Activated CD4-positive, alpha-beta T cell treated with anti-CD3 and anti-CD28 coated beads, Interleukin-2, amount 10 ng/mL, durations not matched to agents 7 days and 5 days (primary cell): ENCODE measurements at places on chromosomes 2 and 18. TPM values are rescaled to one million over a fixed set of nuclear protein-coding genes. Genes with fewer than 3 reads are reported as not detected.
A peak's percentile ranks its signal among the peaks of the same experiment; 100 is the strongest.

GRCh38 chr18:46167971-46168370, 63.8 kb downstream of the HAUS1 start:
- DNase-seq = peak; percentile 61
- H3K4me1 ChIP-seq = peaks cover 54% of the 10 kb centered on the region
- H3K36me3 ChIP-seq = peaks cover 9% of the 10 kb centered on the region
- H3K27me3 ChIP-seq = no peaks in the 10 kb centered on the region
- H3K4me3 ChIP-seq = peak overlapping the region; percentile 39

DNA sequence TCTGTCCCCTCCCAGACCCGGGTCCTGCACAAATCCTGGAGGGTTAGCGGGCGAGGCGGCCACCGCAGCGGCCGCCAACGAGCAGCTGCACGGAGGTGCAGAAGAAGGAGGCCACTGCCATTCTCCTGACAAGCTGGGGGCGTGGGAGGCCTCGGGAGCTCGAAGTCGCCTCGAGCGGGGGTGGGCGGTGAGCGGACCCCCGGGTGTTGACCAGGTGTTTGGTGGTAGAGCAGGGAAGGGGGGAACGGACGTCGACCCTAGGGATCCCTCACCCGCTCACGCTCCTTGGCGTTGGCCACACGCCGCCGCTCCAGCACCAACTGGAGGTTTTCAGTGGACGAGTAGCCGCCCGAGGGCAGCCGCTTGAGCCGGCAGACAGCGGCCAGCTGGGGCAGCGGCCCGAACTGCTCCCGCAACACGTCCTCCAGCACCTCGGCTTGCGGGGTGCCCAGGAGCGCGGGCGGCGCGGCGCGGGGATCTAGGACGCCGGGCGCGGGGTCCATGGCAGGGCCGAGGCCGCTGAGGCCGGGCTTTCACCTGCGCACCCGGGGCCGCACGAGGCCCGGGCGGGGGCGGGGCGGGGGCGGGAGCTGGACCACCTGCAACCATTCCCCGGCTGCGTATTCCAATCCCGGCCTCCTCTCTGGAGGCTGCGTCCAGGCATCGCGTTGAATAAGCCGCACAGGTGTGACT, at the start of gene FIGLA:
TSS of gene FIGLA (minus strand) at position 508 of the 693 bp plus-strand sequence. CDS start at position 503, 5 bp downstream.
- no peak within 1 kb of the TSS for H3K27ac ChIP-seq
- peaks cover 67% of the 10 kb centered on the region for H3K27me3 ChIP-seq
- peaks cover 14% of the 10 kb centered on the region for H3K4me1 ChIP-seq
- peaks cover 2% of the 10 kb centered on the region for H3K36me3 ChIP-seq
- peak within 1 kb of the TSS; percentile 63 for H3K4me3 ChIP-seq
- no peak for DNase-seq

- H3K4me1 ChIP-seq = peaks cover 45% of the 10 kb centered on the region
- H3K4me3 ChIP-seq = peak overlapping the region; percentile 3
- H3K36me3 ChIP-seq = peaks cover 7% of the 10 kb centered on the region
- peak; percentile 2 for DNase-seq
- peaks cover under 1% of the 10 kb centered on the region for H3K27me3 ChIP-seq
- H3K27ac ChIP-seq = peak overlapping the region; percentile 34
These were observed 16.9 kb downstream of the GPR55 start for GRCh38 chr2:230908092-230908594.

GRCh38 chr18:74459889-74460288, 2.8 kb upstream of the DIPK1C start:
- peaks cover 49% of the 10 kb centered on the region for H3K27me3 ChIP-seq
- no peaks in the 10 kb centered on the region for H3K36me3 ChIP-seq
- peaks cover 6% of the 10 kb centered on the region for H3K4me1 ChIP-seq
- H3K4me3 ChIP-seq = no peak overlapping the region
- DNase-seq = no peak

GRCh38 chr2:123453772-123454171, 571.3 kb upstream of the CNTNAP5 start:
- H3K4me3 ChIP-seq = no peak overlapping the region
- no peak overlapping the region for H3K27ac ChIP-seq
- DNase-seq = no peak
- no peaks in the 10 kb centered on the region for H3K27me3 ChIP-seq
- no peaks in the 10 kb centered on the region for H3K36me3 ChIP-seq
- H3K4me1 ChIP-seq = no peaks in the 10 kb centered on the region

DNA sequence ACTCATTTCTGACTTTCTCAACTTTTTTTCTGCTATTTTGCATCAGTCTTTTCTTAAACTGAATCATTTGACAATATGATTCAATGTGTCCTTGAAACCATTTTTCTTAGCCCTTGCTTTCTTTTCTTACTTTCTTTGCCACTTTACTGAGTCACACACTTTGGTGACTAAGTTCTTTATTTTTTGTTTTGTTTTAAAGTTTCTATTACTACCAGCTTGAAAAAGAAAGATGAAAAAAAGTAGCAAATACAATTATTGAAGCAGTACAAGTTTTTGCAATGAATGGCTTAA, 116.5 kb downstream of the DOCK10 start:
- peaks cover 91% of the 10 kb centered on the region for H3K4me1 ChIP-seq
- peaks cover 82% of the 10 kb centered on the region for H3K36me3 ChIP-seq
- peak overlapping the region; percentile 89 for H3K27ac ChIP-seq
- DNase-seq = no peak
- H3K4me3 ChIP-seq = peak overlapping the region; percentile 15

DNA sequence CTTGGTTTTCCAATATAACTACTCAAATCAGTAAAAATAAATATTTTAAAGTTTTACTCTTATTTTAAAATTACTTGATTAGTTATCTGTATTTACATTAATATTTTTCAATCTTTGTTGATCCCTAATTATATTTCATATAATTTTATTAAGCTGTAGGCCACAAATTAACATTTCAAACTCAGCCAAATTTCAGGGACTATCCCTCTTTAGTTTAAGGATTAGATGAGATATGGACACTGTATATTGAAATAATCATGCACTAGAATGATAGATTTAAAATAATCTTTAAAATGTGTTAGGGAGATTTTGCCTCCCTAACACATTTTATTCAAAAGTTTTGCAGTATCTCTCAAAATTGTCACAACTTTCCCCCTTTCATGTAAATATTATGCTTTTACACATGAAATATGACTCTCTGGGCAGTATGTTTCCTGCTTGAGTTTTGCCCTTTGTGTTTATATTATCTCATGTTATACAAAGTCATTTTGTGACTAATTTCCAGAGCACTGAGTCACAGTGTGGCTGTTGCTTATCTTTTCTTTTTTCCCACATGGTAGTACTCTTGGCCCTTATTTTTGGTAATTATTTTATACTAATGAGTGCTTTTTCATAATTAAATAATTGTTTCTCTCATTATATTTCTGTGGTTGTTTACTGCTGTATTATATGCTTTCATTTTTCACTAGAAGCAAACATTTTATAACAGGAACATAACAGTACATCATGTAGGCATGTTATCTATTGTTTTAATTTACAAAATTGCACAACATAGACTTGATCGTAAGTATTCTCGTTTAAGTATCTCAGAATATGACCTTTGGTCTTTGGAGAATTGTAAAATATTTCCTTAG, 1.2 kb downstream of the TFPI start:
- H3K36me3 ChIP-seq = no peaks in the 10 kb centered on the region
- H3K4me1 ChIP-seq = peaks cover 8% of the 10 kb centered on the region
- peaks cover 8% of the 10 kb centered on the region for H3K27me3 ChIP-seq
- no peak overlapping the region for H3K27ac ChIP-seq
- H3K4me3 ChIP-seq = no peak overlapping the region

- no peak overlapping the region for H3K27ac ChIP-seq
- DNase-seq = no peak
- peaks cover 6% of the 10 kb centered on the region for H3K27me3 ChIP-seq
- H3K36me3 ChIP-seq = no peaks in the 10 kb centered on the region
- H3K4me3 ChIP-seq = no peak overlapping the region
- H3K4me1 ChIP-seq = no peaks in the 10 kb centered on the region
These were observed 27.8 kb downstream of the CHN1 start for GRCh38 chr2:174977364-174977763.

DNA sequence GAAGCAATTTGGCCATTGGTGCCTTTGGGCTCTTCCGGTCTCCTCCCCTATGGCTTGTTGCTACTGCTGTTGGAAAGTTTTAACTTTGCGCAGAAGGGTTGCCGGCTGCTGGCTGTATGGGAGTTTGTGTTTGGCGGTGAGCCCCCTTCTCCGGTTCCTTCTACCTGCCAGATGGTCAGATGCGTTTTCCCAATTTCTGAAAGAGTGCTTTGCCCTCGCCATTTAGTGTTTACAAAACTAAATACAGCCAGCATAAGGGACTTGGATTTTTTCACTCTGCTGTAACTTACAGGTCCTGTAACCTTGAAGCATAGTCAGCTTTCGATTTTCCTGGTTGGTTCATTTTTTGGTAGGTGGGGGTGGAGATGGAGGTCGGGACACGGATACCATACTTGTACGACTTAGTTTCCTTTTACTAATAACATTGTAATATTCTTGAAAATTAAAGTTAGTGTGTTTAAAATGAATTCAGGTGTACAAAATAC, 604 bp downstream of the COQ10B start:
- peak overlapping the region; percentile 86 for H3K4me3 ChIP-seq
- H3K4me1 ChIP-seq = peaks cover 43% of the 10 kb centered on the region
- peak overlapping the region; percentile 99 for H3K27ac ChIP-seq
- H3K36me3 ChIP-seq = peaks cover 12% of the 10 kb centered on the region
- no peaks in the 10 kb centered on the region for H3K27me3 ChIP-seq

DNA sequence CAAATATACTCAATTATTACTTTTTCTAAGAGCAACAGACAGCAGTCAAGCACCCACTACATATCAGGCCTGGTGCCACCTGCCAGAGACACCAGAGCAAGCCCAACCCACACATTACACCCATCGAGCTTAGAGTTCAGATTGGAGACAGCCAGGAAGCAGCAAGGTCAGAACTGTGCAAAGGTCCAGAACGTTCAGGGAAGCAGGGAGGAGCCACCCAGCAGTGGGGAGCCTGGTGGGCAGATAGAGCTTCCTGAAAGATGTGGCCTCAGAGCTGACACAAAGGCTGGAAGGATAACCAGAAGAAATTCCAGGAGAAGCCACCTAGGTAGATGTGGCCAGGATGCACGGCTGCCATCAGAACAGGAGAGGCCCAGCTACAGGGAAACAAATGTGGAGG, 440.5 kb upstream of the ID2 start:
- H3K27me3 ChIP-seq = peaks cover 3% of the 10 kb centered on the region
- no peak overlapping the region for H3K27ac ChIP-seq
- no peak for DNase-seq
- H3K4me1 ChIP-seq = peaks cover 19% of the 10 kb centered on the region
- peaks cover 5% of the 10 kb centered on the region for H3K36me3 ChIP-seq

GRCh38 chr18:27808683-27809082, 368.2 kb downstream of the CDH2 start:
- no peaks in the 10 kb centered on the region for H3K36me3 ChIP-seq
- no peak overlapping the region for H3K4me3 ChIP-seq
- no peak overlapping the region for H3K27ac ChIP-seq
- no peaks in the 10 kb centered on the region for H3K27me3 ChIP-seq

- DNase-seq = no peak
- H3K27ac ChIP-seq = peak overlapping the region; percentile 93
- H3K4me1 ChIP-seq = peaks cover 28% of the 10 kb centered on the region
- H3K4me3 ChIP-seq = peak overlapping the region; percentile 53
These were observed 142.6 kb upstream of the ALKAL2 start for GRCh38 chr2:430291-431040.

GRCh38 chr2:99725820-99726219, 236.0 kb upstream of the REV1 start:
- H3K4me1 ChIP-seq = no peaks in the 10 kb centered on the region
- no peak for DNase-seq
- no peaks in the 10 kb centered on the region for H3K27me3 ChIP-seq
- no peak overlapping the region for H3K27ac ChIP-seq

- H3K27me3 ChIP-seq = no peaks in the 10 kb centered on the region
- H3K4me3 ChIP-seq = peak overlapping the region; percentile 86
- peaks cover 49% of the 10 kb centered on the region for H3K4me1 ChIP-seq
- DNase-seq = no peak
- peak overlapping the region; percentile 96 for H3K27ac ChIP-seq
These were observed 458 bp downstream of the HYCC2 start for GRCh38 chr2:201070948-201071478.

DNA sequence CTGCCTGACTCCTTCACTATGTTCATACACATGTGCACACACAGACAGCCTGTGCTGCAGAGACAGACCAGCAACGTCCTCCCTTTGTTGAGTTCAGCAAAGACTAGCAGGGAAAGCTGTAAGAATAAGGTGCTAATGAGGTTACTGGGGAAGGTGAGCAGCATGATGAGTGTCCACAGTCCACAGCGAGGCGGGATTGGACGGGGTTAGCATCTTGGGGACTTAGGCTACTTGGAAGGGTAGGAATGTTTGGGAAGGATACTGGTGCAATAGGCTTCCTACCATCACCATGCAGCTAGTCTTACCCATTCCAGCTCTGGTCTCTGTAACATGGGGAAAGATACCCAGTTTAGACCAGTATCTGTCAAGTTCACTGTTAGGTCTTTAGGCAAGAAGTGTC, 41.9 kb downstream of the DPYSL5 start:
- no peaks in the 10 kb centered on the region for H3K36me3 ChIP-seq
- no peaks in the 10 kb centered on the region for H3K4me1 ChIP-seq
- H3K27ac ChIP-seq = no peak overlapping the region
- no peak for DNase-seq
- peaks cover 2% of the 10 kb centered on the region for H3K27me3 ChIP-seq

The FAM161A gene
- total RNA-seq = 4.0 TPM

The CRYBA2 gene
- not detected for total RNA-seq

The L3MBTL4 gene
- 0.33 TPM for total RNA-seq

The MARCHF4 gene
- total RNA-seq = not detected

The MYO5B gene
- total RNA-seq = not detected

The UGT1A10 gene
- not detected for total RNA-seq

The SATB2 gene
- 0.07 TPM for total RNA-seq

The CYRIA gene
- total RNA-seq = 0.20 TPM

The NR4A2 gene
- 1.7 TPM for total RNA-seq

The GNLY gene
- 72.9 TPM for total RNA-seq

The RTP5 gene
- total RNA-seq = not detected

The IL36B gene
- total RNA-seq = not detected

The GAL3ST2 gene
- not detected for total RNA-seq

The TYMS gene
- 478 TPM for total RNA-seq
